ENCODE measurements at places on chromosomes 13 and 19.

- peak; percentile 48 for DNase-seq
Observed at GRCh38 chr19:15331419-15332310, 674 bp downstream of the BRD4 start.

DNA sequence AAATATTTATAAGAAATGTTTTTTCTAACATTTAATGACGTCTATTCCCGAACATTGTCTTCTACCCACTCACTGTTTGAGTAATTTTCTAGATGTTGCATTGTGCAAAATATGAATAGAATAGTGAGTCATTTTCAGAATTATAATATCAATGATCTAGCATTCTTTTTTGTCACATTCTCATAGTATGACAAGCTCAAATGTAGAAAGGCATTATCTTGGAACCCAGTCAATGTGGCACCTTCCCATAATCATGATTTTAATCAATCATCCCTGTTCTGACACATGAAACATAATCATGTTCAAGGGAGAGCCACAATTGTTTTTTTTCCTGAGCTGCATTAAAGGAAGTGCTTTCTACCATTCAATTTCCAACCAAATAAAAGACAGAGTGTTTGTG lies 265.8 kb downstream of the OXGR1 start:
- DNase-seq, result no peak

DNA sequence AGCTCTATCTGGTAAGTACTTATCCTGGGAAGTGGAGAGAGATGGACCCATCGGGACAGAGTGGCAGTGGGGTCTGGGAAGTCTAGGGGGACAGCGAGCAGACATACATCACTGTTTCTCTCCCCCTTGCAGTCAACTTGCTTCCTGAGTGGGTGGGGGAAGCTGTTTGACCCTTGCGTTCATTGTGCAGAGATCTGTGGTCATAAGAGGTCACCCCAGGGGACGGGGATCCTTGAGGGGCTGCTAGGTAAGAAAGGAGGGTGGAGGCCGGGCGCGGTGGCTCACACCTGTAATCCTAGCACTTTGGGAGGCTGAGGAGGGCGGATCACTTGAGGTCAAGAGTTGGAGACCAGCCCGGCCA lies 474 bp downstream of the ARHGEF18 start:
- peak; percentile 18 for DNase-seq

- DNase-seq, result peak; percentile 57
Observed at GRCh38 chr19:39474139-39474620, 6.5 kb upstream of the TIMM50 start.

- no peak for DNase-seq
Observed at GRCh38 chr13:112874751-112875300, 94.2 kb upstream of the MCF2L start.

- DNase-seq, result no peak
Observed at GRCh38 chr13:77979721-77980385, 61.2 kb upstream of the EDNRB start.

DNA sequence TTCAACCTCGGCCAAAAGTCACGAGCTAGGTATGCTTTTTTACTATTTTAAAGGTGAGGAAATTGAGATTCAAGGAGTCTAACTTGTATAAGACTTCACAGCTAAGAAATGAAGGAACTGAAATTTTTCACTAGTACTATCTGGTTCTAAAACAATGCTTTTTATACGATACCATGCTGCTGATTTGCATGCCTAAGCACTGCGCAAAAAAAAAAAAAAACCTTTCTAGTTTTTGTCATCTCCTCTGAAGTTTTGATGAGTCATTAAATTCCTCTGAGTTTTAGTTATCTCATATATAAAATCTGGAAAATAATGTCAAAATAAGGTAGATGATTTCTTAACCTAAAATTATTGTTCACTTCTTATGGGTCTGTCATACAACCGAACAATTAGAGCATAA lies 28.0 kb upstream of the UFM1 start:
- no peak for DNase-seq

- no peak for DNase-seq
Observed at GRCh38 chr13:108572782-108573211, 56.6 kb upstream of the MYO16 start.

DNA sequence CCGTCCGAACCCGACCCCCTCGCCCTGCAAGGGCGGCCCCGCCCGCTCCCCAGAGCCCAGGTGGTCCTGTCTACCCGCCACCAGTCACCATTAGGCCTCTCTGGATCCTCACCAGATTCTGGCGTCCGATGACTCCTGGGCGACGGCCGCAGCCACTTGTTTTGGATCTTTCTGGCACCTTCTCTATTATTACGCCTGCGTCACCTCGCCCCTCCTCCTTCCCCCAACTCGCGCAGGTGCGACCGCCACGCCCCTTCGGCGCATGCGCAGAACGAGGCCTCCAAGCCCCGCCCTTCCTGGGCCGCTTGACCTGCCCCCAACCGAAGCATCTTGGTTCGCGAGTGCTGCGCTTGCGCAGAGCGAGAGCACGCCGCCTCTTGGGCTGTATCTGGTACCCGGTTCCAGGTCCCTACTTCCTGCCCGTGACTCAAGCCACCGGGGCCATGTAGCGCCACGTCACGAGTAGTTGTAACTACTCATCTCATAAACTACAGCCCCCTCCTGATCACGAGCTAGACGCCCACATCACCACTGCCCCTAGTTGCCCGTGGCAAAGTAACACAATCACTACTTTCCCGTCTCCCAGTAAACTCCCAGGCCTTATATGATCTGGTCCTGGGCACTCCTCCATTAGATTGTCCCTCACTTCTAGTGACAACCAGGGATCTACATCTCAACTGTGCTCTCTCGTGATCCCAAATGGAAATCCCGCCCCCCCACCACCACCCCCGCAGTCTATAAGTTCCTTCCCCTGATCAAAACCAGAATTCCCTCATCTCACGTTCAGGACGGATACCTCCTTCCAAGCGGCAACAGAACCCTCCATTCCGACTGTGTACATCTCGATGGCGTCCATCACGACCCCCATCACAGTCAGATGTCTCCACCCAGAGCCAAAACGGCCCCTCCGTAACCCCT lies at the start of gene DEDD2:
Gene DEDD2 (minus strand): TSS at position 158 of the 918 bp plus-strand sequence. CDS start 670 bp downstream, outside the sequence.
- DNase-seq, result peak; percentile 100

DNA sequence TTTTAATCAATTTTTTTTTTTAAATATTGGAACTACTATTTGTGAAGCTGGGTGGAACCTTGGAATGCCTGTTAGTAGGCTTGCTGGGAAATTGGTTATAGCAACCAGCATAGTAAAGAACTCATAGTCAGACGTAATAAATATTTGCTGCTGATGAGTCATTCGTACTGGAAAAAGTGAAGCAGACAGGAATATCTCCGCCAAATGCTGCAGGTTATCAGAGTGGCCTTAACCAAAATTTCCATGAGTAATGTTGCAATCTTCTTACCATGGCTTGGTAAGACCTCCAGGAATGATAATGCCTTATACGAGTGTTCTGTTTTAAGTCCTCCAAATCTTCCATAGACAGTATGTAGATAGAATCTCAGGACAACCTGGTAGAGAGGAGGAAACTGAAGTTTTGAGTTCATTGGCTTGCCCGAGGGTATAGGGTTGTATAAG lies 34.2 kb downstream of the MBNL2 start:
- no peak for DNase-seq

- no peak for DNase-seq
Observed at GRCh38 chr19:5843295-5843927, 3.9 kb upstream of the FUT6 start.

DNA sequence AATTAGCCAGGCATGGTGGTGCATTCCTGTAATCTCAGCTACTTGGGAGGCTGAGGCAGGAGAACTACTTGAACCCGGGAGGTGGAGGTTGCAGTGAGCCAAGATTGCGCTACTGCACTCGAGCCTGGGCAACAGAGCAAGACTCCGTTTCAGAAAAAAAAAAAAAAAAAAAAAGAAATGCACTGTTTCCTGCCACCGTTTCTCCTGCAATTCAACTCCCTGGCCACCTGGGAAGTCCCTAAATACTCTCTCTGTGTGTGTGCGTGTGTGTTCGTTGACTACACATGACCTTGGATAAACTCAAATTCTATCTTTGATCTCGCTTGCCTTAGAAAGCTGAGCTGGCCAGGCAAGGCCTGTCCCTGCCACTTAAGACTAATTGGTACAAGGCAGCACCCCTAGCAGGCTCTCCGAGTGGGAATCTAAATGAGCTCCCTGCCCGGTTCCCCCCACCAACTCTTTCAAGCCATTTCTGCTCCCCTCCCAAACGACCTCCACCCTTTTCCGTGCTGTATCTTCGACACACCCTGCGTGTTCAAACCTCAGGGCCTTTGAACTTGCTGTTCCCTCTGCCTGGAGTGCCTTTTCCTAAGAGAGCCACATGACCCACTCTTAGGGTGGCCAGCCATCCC lies 5.2 kb upstream of the BCAT2 start:
- DNase-seq, result no peak

DNA sequence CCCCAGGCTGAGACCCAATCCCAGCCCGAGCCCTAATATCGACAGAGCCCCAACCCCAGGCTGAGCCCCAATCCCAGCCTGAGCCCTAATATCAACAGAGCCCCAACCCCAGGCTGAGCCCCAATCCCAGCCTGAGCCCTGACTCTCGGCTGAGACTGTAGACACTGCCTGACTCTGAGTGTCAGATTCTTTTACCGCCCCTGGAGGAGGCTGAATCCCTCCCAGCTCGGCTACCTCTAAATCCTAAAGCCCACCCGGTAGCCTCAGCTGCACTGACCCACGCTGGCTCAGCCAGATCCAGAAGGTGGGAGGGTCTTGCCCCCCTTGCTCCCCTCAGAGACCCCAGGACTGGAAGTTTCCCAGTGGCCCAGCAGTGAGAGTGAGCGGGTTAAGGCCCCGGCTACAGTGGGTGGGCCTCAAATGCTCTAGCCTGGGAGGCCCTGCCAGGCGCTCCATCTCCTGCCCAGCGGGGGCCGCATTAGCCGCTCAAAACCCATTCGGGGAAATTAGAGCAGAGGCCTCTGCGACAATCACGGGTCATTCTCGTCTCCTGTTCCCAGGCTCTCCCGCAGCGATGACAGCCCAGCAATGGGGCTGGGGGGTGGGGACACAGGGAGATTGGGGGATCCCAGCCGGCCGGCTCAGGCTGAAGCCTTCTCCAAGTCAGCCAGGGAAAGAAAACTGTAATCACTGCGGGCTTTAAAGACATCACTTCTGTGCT lies 43.8 kb downstream of the ZNRF4 start:
- no peak for DNase-seq

DNA sequence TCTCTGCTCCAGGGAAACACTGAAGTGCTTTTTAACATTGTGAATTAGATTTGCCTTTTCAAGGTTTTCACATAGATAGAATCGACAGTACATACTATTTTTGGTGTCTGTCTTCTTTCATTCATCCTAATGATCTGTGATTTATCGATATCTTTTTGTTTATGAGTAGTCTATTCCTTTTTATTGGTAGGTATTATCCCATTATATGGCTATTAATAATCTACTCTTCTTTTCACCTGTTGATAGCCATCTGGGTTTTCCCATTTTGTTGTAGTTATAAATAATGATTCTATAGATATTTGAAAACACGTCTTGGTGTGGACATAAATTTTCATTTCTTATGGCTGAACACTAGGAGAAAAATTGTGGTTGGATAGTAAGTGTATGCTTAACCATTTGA lies 262.6 kb downstream of the MAB21L1 start:
- DNase-seq, result no peak

- DNase-seq, result no peak
Observed at GRCh38 chr19:48799358-48800300, 11.2 kb downstream of the BCAT2 start.

GRCh38 chr13:74452176-74452575 lies 318.0 kb upstream of the KLF12 start:
- DNase-seq, result no peak

GRCh38 chr13:79389026-79389425 lies 17.0 kb downstream of the RBM26 start:
- DNase-seq, result no peak

- no peak for DNase-seq
Observed at GRCh38 chr13:94609196-94609595, 7.5 kb downstream of the GPR180 start.

GRCh38 chr19:51196181-51196580 lies 28.7 kb upstream of the CD33 start:
- DNase-seq, result peak; percentile 59

All from T-helper 2 cell (primary cell).